ENCODE measurements at places on chromosomes 13 and 19. TPM values are rescaled to one million over a fixed set of nuclear protein-coding genes. Genes with fewer than 3 reads are reported as not detected.

Gene POSTN
- total RNA-seq = not detected

DNA sequence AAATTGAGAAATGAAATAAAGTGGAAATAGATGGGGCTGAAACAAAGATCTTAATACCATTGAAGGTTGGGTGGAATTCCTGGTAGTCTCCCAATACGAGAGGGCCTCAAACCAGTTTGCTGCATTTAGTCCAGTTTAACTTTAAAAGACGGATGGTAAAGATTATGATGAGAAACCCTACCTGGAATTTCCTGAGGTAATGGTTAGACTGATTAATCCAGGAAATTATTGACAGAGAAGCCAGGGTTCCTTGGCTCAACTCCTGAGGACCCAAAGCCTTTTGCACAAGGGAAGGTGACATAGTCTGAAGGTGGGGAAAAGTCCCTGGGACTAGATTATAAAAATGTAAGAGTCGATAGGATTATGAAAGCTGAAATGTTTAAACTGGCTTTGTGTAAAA, 133.2 kb upstream of the SLITRK5 start:
- no peaks in the 10 kb centered on the region for H3K4me1 ChIP-seq
- H3K27me3 ChIP-seq = no peaks in the 10 kb centered on the region
- no peak overlapping the region for H3K4me3 ChIP-seq
- no peak for DNase-seq

Gene OXGR1
- not detected for total RNA-seq

GRCh38 chr13:30561511-30561910, 56.2 kb upstream of the USPL1 start:
- peaks cover 34% of the 10 kb centered on the region for H3K27me3 ChIP-seq
- no peaks in the 10 kb centered on the region for H3K36me3 ChIP-seq
- H3K27ac ChIP-seq = no peak overlapping the region
- no peak for DNase-seq
- no peak overlapping the region for H3K4me3 ChIP-seq

GRCh38 chr19:50007947-50008346, 17.2 kb downstream of the VRK3 start:
- DNase-seq = no peak
- no peak overlapping the region for H3K4me3 ChIP-seq
- H3K27ac ChIP-seq = no peak overlapping the region
- no peaks in the 10 kb centered on the region for H3K27me3 ChIP-seq
- peaks cover 58% of the 10 kb centered on the region for H3K36me3 ChIP-seq
- peaks cover 22% of the 10 kb centered on the region for H3K4me1 ChIP-seq

Gene ZNF416
- 5.4 TPM for total RNA-seq

Gene IFNL1
- 0.29 TPM for total RNA-seq

DNA sequence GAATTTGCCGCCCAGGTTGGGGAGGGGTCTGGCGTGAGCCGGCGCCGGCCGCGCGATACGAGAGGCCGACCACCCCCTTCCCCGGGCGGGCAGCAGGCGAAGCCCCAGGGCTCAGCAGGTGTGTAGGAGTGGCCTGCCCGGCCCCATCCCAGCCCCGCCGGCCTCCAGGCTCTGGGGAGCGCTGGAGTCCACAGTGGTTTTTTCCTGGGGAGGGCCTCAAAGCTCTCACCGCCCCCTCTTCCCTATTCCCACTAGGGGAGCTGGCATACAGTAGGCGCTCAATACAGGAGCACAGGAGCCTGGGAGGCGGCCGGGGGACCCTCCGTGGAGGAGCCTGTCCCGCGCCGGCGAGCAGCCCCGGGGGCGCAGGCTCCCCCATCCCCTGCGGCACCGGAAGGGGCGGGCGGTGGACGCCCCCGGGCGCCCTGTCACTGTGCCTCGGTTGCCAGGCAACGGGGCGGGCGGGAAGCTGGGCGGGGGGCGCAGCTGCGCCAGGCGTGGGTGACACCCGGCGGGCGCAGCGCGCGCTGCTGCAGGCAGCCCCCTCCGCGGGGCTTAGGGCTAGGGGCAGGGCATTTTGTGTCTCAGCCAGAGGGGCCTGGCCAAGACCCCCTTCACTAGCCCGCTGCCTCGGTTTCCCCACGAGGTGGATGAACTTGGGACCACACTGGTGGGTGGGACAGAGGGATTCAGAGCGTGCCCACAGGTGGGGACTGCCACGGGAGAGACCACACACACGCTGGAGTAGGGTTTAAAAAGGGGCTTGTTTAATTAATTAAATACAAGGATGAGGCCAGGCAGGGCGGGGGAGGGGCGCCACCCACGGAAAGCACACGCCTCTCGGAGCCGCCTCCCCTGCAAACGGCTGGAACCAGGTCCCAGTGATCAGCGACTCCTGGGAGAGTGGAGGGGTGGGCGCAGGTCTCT, 3.6 kb upstream of the REXO1 start:
- no peaks in the 10 kb centered on the region for H3K27me3 ChIP-seq
- peak overlapping the region; percentile 39 for H3K27ac ChIP-seq
- H3K4me3 ChIP-seq = no peak overlapping the region
- DNase-seq = peak; percentile 59

Gene LRP3
- total RNA-seq = not detected

- no peaks in the 10 kb centered on the region for H3K27me3 ChIP-seq
- peak overlapping the region; percentile 95 for H3K4me3 ChIP-seq
- H3K4me1 ChIP-seq = peaks cover 68% of the 10 kb centered on the region
- DNase-seq = peak; percentile 54
Measured at GRCh38 chr19:40799558-40800338, 757 bp downstream of the EGLN2 start.

DNA sequence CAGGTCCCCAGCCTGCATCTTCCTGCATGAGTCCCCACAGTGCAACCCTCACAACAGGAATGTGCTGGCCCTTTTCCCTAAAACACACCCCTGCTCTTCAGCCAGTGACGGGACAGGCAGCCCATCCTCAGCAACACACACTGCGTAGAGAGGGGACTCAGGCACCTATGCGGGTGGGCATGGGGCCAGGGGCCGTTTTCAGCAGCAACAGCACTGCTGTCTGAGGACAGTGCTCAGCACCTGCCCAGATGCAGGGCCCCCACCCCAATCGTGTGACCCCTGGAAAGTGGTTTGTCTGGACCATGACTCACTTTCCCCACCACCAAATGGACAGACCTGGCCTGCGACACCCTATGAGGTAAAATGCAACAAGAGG, 28.0 kb upstream of the ISYNA1 start:
- DNase-seq = no peak
- H3K4me1 ChIP-seq = peaks cover 37% of the 10 kb centered on the region
- H3K36me3 ChIP-seq = peaks cover 23% of the 10 kb centered on the region
- no peak overlapping the region for H3K27ac ChIP-seq

Gene ZNF43
- 31.3 TPM for total RNA-seq

GRCh38 chr19:44401139-44402115, at the start of gene ZNF285:
ZNF285 (minus strand) TSS chr19:44401608; CDS start chr19:44397213, 4,395 bp downstream.
- peaks cover 12% of the 10 kb centered on the region for H3K4me1 ChIP-seq
- H3K36me3 ChIP-seq = peaks cover 22% of the 10 kb centered on the region
- H3K4me3 ChIP-seq = peak within 1 kb of the TSS; percentile 81
- DNase-seq = peak; percentile 91
- no peaks in the 10 kb centered on the region for H3K27me3 ChIP-seq

DNA sequence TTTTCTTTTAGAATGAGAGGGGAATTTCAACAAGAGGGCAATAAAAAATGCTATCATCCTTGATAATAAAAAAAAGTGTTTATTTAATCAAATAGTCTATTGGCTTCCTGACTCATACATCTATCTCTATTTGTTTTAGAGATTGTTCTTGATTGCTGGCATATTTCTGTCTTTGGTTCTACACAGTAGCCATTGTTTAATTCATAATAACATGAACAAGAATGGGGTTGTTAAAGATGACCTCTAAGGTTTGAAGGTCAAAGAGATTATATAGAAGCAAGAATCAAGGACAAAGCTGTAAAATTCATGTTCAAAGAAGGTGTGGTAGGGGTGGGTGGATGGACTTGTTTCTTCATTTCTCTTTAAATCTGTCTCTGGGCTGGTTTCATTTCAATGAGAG, 166.0 kb upstream of the KLF12 start:
- H3K4me1 ChIP-seq = no peaks in the 10 kb centered on the region
- no peak overlapping the region for H3K4me3 ChIP-seq
- DNase-seq = no peak
- no peak overlapping the region for H3K27ac ChIP-seq
- H3K36me3 ChIP-seq = no peaks in the 10 kb centered on the region

Gene SYNGR4
- not detected for total RNA-seq

Gene ZNF433
- total RNA-seq = 0.95 TPM

- H3K27me3 ChIP-seq = no peaks in the 10 kb centered on the region
- peaks cover 57% of the 10 kb centered on the region for H3K36me3 ChIP-seq
- H3K27ac ChIP-seq = peak overlapping the region; percentile 43
- no peak for DNase-seq
- H3K4me3 ChIP-seq = no peak overlapping the region
Measured at GRCh38 chr19:7547159-7547558, 11.6 kb downstream of the PNPLA6 start.

DNA sequence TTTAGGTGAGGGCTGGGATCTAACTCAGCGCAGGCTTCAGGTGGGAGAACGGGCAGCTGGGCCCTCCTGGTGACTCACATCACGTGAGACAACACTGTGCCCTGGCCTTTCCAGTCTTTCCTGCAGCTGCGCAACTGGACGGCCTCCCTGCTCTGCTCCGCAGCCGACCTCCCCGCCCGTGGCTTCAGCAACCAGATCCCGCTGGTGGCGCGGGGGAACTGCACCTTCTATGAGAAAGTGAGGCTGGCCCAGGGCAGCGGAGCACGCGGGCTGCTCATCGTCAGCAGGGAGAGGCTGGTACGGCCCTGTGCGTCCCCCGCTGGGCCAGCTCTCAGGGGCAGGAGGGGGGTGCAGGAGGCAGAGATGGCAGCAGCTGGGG, 8.8 kb downstream of the SPPL2B start:
- H3K27ac ChIP-seq = no peak overlapping the region
- no peak for DNase-seq
- H3K4me3 ChIP-seq = no peak overlapping the region

Gene CLIP3
- 1.7 TPM for total RNA-seq

- no peak overlapping the region for H3K4me3 ChIP-seq
- DNase-seq = no peak
- H3K27ac ChIP-seq = no peak overlapping the region
- H3K27me3 ChIP-seq = no peaks in the 10 kb centered on the region
Measured at GRCh38 chr13:77055158-77055557, 28.2 kb upstream of the FBXL3 start.

- H3K4me1 ChIP-seq = no peaks in the 10 kb centered on the region
- H3K27ac ChIP-seq = no peak overlapping the region
- no peak for DNase-seq
- H3K27me3 ChIP-seq = no peaks in the 10 kb centered on the region
- peaks cover 21% of the 10 kb centered on the region for H3K36me3 ChIP-seq
- H3K4me3 ChIP-seq = no peak overlapping the region
Measured at GRCh38 chr19:5114727-5115126, 145.8 kb downstream of the KDM4B start.

- no peak overlapping the region for H3K27ac ChIP-seq
- no peaks in the 10 kb centered on the region for H3K36me3 ChIP-seq
- H3K4me1 ChIP-seq = no peaks in the 10 kb centered on the region
- no peaks in the 10 kb centered on the region for H3K27me3 ChIP-seq
- no peak for DNase-seq
- no peak overlapping the region for H3K4me3 ChIP-seq
Measured at GRCh38 chr13:63554157-63554556, 2138.5 kb upstream of the PCDH20 start.

DNA sequence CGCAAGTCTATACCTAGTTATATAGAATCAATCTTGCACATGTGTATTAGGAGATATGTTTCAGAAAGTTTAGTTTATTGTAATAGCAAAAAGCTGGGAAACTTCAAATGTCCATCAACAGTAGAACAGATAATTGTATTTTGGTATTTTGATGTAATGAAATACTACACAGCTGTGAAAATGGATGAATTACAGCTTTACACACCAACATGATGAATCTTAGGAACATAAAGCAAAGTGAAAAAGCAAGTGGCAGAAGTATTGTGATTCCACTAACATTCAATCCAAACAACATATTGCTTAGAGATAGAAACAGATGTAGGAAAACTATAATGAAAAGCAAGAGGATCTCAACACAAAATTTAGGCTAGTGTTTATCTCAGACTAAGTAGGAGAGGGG, 72.5 kb downstream of the RUBCNL start:
- no peak for DNase-seq
- no peaks in the 10 kb centered on the region for H3K27me3 ChIP-seq
- H3K27ac ChIP-seq = no peak overlapping the region
- peaks cover 23% of the 10 kb centered on the region for H3K4me1 ChIP-seq
- peaks cover 32% of the 10 kb centered on the region for H3K36me3 ChIP-seq

Gene ZNF837
- total RNA-seq = 1.3 TPM

Gene PRR20C
- total RNA-seq = not detected

DNA sequence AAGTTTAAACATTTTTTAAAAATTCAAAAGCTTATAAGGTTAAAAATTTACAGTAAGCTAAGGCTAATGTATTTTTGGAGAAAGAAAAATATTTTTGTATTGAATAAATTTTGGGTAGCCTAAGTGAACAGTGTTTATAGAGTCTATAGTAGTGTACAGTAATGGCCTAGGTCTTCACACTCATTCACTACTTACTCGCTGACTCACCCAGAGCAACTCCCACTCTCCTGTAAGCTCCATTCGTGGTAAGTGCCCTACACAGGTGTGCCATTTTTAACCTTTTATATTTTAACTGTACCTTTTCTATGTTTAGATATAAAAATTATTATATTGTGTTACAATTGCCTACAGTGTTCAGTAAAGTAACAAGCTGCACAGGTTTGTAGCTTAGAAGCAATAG, 96.6 kb upstream of the FREM2 start:
- H3K4me3 ChIP-seq = no peak overlapping the region
- no peak for DNase-seq
- no peaks in the 10 kb centered on the region for H3K36me3 ChIP-seq
- H3K27ac ChIP-seq = no peak overlapping the region
- no peaks in the 10 kb centered on the region for H3K27me3 ChIP-seq

DNA sequence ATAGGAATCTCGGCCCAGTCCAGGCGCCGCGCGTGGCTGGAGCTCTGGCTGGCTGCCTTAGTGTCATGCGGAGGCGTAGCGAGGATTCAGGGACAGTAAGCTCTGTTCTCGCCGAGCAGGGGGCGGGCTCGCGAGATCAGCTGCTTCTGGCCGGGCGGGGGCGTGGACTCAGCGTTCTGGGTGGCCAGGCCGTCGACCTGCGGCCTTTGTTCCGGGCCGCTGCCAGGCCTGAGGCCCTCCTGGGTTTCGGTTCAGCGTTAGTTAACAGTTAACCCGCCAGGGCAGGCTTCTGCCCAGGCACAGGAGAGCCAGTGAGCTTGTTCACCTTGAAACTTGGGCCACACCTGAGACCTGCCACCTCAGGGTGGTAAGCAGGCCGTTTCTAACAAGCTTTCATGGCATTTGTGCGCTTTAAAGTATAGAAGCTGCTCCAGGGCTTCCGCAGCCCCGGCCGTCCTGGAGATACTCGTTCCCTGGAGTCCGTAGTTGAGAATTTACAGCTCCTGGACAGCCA, 332.2 kb upstream of the SGCG start:
- no peaks in the 10 kb centered on the region for H3K27me3 ChIP-seq
- no peak overlapping the region for H3K4me3 ChIP-seq
- H3K27ac ChIP-seq = no peak overlapping the region
- H3K36me3 ChIP-seq = no peaks in the 10 kb centered on the region
- no peak for DNase-seq
- H3K4me1 ChIP-seq = no peaks in the 10 kb centered on the region

Measured in activated CD8-positive, alpha-beta T cell treated with anti-CD3 and anti-CD28 coated beads, Interleukin-2, amount 10 ng/mL, durations not matched to agents 7 days and 5 days (primary cell).